Amniotic stem cell (primary cell): ENCODE measurements at places on chromosomes 6 and 20.

DNA sequence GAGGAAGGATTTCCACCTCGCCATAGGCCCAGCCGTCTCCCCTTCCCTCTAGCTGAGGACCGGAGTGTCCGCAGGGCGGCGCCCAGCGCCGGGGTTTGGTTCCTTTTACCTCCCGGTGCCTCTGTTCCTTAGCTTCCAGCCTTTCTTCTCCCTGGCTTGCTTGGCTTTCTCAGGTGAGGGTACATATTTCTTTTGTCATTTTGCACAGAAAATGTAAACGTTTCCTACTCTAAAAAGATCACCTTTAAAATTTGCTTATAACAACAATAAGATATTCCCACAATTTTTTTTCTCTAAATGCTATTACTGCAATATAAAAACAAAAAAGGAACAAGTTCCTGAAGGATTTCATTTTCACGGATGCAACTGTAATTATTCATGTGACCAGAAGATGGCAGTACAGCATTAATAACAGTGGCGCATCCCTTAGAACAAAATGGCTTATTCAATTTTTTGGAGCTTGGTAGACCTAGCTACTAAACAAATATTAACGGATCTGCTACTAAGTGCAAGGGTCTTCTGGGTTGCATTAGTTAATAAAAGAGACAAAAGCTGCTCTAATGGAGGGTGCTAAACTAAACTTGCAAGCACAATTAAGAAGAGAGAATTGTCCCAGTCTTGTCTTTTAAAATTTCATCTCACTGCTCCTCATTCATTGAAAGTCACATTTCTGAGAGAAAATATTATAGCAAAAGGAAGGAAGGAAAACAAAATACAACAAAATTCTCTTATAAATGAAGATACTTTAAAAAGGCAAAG lies 172.9 kb downstream of the ADGRG6 start:
- peak; percentile 4 for DNase-seq

GRCh38 chr6:18976091-18976490 lies 588.9 kb downstream of the RNF144B start:
- DNase-seq: no peak

DNA sequence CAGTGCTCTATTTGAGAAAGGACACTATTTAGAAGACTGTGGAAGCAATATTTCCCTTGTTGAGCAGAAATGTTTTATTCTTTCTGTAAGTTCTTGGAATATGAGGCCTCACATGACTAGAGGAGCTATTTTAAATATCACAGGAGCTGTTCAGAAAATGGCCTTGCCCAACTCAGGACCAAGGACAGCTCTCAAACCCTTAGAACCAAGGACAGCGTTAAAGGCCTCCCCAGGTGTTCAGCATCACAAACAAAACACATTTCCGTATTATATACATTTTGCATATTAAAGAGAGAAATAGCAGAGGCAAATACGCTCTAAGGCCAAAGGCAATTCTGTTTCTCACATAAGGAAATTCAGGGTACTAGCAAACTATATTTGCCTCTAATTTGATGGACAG lies 631.4 kb downstream of the CDH26 start:
- no peak for DNase-seq

DNA sequence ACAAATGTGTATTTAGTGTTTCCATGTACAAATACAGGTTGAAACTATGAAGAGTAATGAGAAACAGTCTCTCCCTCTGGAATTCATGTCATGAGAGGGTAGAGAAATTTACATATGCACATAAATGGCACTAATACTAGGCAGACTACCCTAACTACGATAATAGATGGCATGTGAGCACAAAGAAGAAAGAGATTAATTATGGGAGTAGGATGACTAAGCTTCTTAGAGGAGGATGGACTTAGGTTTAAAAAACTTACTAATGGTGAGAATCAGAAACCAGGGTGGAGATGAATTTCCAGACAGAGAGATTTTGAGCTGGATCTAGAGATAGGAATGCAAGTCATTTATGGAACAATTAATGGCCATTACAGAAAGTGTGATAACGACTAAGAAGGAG lies 225.3 kb upstream of the HTR1E start:
- DNase-seq: no peak

DNA sequence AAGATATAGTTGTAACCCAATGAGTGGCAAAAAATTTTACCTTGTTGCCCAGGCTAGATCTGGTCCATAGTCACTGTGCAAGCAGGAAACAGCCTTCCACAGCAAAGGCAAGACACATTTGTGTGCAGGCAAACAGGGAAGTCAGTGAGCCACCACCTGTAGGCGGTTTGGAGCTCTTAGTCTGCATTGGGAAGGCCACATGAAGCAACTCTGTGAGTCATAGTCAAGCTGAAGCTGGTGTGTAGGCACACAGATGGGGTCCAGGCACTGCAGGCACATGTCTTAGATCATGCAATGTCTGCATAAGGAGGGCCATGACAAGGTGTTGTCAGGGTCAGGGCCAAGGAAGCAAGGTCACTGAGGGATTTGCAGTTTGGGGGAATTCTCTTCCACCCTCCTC lies 543.2 kb upstream of the EPHA7 start:
- no peak for DNase-seq

- no peak for DNase-seq
These were observed 41.2 kb downstream of the THBS2 start for GRCh38 chr6:169212436-169212835.

DNA sequence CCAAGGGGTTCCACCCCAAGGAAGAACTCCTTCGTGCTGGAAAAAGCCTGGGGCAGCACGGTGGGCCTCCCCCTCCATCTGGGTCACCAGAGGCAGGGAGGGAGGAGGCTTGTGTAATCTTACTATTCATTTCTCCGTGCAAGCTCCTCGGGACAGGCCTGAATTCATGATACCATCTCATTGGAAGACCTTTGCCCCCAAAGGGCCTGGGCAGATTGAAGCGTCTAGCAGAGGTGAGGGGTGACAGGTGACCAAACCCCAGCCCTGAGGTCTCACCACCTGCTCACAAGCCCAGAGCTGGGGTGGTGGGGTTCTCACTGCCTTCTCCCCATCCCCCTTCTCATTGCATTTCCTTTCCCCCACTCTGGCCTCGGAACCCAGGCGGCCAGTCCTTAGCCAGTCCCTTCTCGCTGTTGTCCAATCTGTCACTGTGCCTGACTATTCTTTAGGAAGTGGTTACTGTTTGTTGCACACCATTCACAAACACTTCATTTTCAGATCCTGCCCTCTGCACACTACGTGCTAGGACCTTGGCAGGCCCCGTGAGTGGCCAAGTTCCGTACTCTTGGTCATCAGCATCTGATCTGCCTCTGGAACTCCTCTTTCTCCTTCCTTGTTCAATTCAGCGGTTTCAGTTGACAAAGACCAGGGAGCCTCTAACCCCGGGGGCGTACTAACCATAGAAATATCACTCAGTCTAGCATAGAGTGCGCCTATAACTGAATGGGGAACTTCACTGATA lies 137.1 kb downstream of the LY86 start:
- DNase-seq: no peak

DNA sequence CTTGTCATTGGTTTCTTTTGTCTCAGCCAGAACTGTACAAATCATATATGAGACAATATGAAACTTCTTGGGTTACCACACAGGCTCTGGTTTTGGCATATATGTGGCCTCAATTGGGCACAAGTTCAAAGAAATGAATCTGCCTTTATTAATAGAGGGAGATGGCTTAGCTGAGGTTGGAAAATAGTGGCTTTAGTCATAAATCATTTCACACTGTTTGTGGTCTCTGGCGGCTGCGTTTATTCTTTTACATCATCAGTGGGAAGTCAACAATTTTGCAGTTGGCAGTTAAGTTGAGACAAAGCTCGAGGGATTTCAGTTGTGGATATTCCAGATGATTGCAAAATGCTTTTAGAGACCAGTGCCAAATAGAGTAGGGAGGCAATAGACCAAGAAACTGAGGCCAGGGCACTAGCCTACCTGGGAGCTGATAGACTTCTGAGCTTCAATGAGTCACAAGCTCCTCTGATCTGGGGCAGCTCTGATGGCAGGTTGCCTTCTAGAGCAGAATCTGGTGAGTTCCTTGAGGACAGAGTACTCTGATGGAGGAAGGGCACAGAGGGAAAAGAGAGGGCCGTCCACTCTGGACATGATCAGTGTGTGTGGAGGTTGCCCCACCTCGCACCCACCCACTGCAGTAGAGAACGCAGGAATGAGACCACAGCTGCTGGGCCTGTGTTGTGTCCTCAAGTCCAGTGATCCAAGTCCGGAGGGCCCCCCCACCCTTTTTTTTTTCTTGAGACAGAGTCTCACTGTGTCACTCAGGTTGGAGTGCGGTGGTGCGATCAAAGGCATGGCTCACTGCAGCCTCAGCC lies 73.5 kb downstream of the ARMC2 start:
- no peak for DNase-seq

DNA sequence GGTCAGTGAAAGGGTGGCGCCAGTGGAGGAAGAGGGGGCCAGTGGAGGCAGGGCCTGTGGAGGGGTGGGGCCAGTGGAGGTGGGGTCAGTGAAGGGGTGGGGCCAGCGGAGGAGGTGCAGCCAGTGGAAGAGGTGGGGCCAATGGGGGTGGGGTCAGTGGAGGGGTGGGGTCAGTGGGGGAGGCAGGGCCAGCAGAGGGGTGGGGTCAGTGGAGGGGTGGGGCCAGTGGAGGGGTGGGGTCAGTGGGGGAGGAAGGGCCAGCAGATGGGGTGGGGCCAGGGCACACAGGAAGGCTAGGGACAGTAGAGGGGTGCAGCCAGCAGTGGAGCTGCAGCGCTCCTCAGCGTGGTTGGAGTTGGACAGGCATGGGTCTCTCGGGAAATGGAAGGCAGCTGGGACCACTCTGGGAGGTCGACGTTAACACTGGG lies 18.7 kb downstream of the ADRM1 start:
- no peak for DNase-seq

GRCh38 chr20:37102571-37102970 lies 6.8 kb upstream of the RBL1 start:
- DNase-seq: no peak

DNA sequence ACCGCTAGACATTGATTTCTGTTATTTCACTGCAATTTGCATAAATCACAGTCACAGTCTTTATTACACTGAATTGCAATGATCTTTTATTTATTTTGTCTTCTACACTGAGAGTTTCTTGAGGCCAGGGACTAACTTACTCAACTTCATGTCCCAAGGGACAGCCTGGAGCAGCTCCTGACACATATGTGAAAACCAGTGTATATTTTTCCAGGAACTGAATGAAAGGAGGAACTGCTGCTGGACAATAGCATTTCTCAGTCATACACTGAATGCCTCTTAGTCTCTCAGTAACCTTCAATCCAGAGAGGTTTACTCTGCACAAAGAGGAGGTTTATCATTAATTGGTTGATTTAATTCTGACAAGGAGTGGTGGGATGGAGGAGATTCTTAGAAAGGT lies 5.9 kb downstream of the F13A1 start:
- no peak for DNase-seq

GRCh38 chr6:136174510-136174909 lies 75.6 kb downstream of the MTFR2 start:
- no peak for DNase-seq

DNA sequence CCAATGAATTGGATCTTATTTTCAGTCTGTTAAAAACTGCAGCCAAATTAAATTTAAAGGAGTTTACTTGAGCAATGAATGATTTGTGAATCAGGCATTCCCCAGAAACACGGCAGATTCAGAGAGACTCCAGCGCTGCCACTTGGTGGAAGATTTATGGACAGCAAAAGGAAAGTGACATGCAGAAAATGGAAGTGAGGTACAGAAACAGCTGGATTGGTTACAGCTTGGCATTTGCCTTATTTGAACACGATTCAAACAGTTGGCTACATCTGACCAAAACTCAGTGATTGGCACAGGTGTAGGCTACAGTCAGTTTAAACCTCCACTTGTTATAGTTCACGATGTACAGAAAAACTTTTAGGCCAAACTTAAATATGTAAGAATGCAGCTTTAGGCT lies 257.6 kb upstream of the IMPG1 start:
- DNase-seq: no peak

DNA sequence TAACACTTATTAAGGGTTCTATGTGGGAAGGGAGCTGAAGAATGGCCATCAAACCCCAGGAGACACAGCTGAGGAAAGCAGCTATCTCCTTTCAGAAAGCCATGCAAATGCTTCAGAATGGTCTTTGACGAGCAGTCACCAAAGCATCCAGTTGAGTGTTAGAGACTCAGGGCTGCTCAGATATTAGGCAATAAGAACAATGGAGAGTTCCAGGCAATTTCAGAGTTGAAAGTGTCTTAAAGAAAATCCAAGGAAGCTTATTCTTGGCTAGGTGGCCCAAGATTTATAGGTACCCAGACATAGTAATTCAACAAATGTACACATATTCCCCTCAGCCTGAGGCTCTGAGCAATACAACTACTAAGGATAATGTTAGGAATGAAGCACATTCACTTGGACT lies 180.1 kb upstream of the SOX4 start:
- no peak for DNase-seq

- DNase-seq: no peak
These were observed 181.2 kb upstream of the FLRT3 start for GRCh38 chr20:14518648-14519047.

DNA sequence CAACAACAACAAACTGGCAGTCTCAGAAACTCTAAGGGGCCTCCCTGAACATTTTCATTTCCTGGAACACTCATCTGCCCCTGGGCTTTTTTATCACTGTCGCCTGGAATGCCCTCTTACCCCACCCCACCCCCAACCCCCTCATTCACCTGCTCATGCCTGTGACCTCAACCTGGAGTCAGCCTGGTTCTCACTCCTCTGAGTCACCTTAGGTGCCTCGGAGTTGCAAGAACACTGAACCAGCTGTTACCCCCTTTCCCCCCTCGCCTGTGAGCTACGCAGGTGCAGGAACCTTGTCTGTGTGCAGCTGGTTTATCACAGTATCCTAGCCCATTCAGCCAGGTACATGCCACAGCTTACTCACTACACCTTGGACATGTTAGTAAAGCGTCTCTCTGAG lies 12.8 kb upstream of the SNAI1 start:
- DNase-seq: no peak

- DNase-seq: no peak
These were observed 14.9 kb downstream of the FGD2 start for GRCh38 chr6:37020381-37020780.

DNA sequence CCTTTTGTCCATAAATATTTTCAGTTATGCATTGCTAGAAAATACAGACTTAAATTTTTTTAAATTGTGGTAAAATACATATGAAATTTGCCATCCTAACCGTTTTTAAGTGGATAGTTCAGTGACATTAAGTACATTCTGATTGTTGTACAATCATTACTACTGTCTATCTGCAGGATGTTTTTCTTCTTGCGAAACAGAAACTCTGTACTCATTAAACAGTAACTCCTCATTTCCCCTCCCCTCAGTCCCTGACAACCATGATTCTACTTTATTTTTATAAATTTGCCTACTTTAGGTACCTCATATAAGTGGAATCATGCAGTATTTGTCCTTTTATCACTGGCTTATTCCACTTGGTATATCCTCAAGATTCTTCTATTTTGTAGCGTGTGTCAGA lies 21.3 kb downstream of the TAF11 start:
- no peak for DNase-seq

DNA sequence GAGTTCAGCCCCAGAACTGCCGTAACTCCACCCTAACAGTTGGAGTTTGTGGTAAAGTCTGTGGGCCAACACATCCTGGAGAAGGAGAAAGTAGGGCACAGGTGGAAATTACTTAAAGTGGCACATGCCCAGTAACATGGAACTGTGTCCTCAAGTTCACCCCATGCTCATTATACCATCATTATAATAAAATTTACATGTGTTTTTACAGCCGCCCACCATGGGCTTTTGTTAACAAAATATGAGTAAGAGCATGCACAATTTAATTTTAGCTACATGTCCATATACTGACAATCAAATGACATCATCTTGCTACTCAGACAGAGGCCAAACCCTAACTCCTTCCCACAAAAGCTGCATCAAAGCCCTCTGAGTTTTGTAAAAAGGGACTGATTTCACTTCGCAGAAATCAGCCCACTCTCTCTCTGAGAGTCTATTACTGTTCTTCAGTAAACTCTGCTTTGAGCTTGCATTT lies 17.3 kb upstream of the ELOVL4 start:
- no peak for DNase-seq
